ENCODE measurements at places on chromosomes 4 and X.

GRCh38 chr4:134388351-134388750 lies 186.8 kb upstream of the PABPC4L start:
- no peaks in the 10 kb centered on the region for H3K36me3 ChIP-seq
- H3K27me3 ChIP-seq = no peaks in the 10 kb centered on the region
- no peak for DNase-seq
- H3K4me3 ChIP-seq = no peak overlapping the region
- no peak overlapping the region for H3K27ac ChIP-seq
- H3K4me1 ChIP-seq = no peaks in the 10 kb centered on the region

DNA sequence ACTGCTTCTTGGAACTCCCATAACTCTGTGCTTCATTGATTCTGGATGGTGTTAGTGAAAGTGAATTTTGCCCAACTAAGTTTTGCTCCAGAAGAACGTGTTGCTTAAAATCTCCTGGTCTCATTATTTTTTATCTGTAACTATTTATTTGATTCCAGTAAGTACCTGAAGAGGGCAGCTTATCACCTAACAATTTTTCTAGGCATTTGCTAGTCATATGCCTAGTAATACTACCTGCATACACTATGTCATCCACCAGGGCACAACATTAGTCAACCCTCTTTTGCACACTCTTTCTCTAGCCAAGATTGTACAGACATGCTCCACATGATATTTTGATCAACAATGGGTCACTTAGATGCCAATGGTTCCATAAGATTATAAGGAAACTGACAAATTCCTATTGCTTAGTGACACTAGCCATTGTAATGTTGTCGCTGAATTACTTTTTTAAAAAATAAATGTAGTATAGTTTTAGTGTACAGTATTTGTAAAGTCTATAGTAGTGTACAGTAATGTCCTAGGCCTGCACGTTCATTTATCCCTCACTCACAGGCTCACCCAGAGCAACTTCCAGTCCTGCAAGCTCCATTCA lies 499.9 kb upstream of the AADAT start:
- H3K36me3 ChIP-seq = no peaks in the 10 kb centered on the region
- H3K4me3 ChIP-seq = no peak overlapping the region
- no peaks in the 10 kb centered on the region for H3K4me1 ChIP-seq
- H3K27me3 ChIP-seq = no peaks in the 10 kb centered on the region

DNA sequence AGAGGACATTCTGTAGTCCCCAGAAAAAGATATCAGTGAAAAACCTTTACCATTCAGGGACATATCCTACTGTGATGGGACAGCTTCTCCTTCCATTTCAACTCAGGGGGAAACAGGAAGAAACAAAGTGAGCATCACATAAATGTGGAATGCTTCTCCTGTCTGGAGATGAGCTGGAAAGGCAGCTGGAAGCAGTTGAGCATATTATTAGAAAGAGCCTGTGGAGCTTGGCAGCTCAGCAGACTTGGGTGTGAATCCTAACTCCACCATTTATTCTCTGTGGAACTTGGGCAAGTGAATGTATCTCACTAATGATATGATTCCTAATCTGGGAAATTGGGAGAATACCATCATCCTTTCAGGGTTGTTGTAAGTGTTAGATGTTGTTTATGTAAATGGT lies 232.1 kb upstream of the F9 start:
- DNase-seq = no peak
- H3K36me3 ChIP-seq = no peaks in the 10 kb centered on the region
- no peak overlapping the region for H3K4me3 ChIP-seq
- H3K4me1 ChIP-seq = no peaks in the 10 kb centered on the region

DNA sequence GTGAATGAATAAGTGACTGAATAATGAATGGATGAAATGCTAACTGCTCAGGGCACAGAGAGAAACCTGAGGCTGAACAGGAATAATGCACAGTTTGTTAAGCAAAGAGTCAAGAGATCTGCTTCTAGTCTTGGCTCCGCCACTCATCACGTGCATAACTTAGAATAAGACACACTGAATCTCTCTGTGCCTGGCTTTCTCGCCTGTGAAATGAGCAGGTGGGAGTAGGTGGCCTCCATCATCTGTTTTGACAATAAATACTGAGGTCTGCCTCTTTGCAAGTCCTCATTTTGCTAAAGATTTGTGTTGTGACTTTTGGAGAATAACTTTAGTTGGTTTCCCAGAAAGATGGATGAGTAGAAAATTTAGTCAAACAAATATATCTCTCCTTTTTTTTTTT lies 318.0 kb downstream of the FBXW7 start:
- H3K27me3 ChIP-seq = no peaks in the 10 kb centered on the region
- H3K27ac ChIP-seq = no peak overlapping the region
- H3K4me1 ChIP-seq = no peaks in the 10 kb centered on the region
- H3K36me3 ChIP-seq = no peaks in the 10 kb centered on the region
- H3K4me3 ChIP-seq = no peak overlapping the region
- DNase-seq = no peak

- H3K4me1 ChIP-seq = peaks cover 29% of the 10 kb centered on the region
- no peaks in the 10 kb centered on the region for H3K27me3 ChIP-seq
- peak overlapping the region; percentile 84 for H3K27ac ChIP-seq
Observed at GRCh38 chr4:87716371-87717265, 66.5 kb downstream of the DMP1 start.

DNA sequence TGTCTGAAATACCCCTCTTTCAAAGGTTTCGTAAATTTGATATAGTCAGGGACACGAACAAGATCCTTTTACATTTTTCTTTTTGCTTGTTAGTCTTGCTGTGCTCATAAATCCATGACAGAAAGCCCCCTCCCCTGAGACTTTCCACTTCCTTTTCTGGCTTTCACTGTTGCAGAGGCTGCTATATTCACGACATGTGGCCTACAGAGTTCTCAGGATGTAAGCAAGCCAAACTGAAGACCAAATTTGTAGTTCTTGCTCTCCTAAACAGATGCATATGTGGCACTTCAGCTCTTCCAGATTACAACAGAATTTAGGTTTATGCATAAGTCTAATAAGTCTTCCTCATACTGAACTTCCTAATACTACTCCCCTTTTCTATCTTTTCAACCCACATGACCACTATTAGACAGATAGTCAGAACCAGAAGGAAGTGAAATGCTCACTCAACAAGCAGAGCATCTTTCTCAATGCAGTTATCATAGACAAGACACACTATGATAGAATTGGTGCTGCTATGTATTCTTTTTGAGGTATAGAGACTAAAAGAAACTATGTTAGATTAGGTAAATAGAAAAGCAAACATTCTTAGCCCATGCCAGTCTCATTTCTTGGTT lies 15.0 kb downstream of the BTK start:
- H3K27me3 ChIP-seq = no peaks in the 10 kb centered on the region
- H3K27ac ChIP-seq = no peak overlapping the region
- DNase-seq = no peak
- H3K4me3 ChIP-seq = no peak overlapping the region
- H3K36me3 ChIP-seq = no peaks in the 10 kb centered on the region

- no peak overlapping the region for H3K4me3 ChIP-seq
- no peak for DNase-seq
- no peaks in the 10 kb centered on the region for H3K36me3 ChIP-seq
- no peaks in the 10 kb centered on the region for H3K4me1 ChIP-seq
- no peak overlapping the region for H3K27ac ChIP-seq
Observed at GRCh38 chr4:38791010-38791409, 8.2 kb upstream of the TLR10 start.

DNA sequence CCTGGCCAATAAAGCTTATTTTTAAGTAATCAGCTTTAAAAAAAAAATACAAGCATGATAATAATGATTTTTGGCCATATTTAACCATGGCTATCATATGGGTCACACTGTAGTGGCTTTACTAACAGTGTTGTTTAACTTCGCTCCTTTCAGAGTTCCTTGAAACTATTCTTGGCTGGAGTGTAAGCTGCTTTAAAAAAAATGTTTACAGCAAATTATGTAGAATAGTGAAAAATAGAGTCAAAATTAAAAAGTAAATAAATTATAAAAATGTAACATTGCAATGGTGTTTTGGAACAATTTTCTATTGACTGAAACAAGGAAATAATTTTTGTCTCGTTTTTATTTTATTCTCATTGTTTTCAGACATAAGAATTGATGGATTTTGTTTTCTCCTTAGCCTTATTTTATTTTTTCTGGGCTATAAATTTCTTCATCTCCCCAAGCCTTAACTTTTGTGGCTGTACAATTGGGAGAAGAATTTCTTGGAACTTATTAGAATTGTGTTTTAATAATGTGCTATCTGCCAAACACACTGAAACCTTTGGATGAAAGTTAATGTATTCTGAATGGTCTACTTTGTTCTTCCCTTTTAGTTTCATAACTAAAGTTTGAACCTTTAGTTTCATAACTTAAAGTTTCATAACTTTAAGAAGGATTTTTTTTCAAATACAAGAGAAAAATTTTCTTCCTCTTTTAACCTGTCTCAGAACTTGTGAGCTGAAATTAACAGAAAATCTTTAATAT lies 182.0 kb downstream of the ARHGAP24 start:
- no peaks in the 10 kb centered on the region for H3K27me3 ChIP-seq
- H3K27ac ChIP-seq = no peak overlapping the region
- H3K4me1 ChIP-seq = no peaks in the 10 kb centered on the region
- no peak for DNase-seq
- no peaks in the 10 kb centered on the region for H3K36me3 ChIP-seq
- H3K4me3 ChIP-seq = no peak overlapping the region

DNA sequence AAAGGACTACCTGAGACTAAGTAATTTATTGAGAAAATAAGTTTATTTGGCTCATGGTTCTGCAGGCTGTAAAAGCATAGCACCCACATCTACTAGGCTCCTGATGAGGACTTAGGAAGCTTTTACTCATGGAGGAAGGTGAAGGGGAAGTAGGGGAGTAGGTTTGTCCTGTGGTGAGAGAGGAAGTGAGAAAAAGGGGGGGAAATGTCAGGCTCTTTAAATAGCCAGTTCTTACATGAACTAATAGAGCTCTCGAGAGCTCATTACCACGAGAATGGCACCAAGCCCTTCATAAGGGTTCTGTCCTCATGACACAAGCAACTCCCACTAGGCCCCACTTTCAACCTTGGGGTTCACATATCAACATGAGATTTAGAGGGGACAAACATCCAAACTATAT lies 125.5 kb upstream of the NRK start:
- H3K27ac ChIP-seq = no peak overlapping the region
- no peaks in the 10 kb centered on the region for H3K4me1 ChIP-seq
- H3K27me3 ChIP-seq = no peaks in the 10 kb centered on the region
- no peak overlapping the region for H3K4me3 ChIP-seq
- no peak for DNase-seq
- H3K36me3 ChIP-seq = no peaks in the 10 kb centered on the region

GRCh38 chrX:465418-466215 lies 78.9 kb upstream of the PPP2R3B start:
- no peaks in the 10 kb centered on the region for H3K4me1 ChIP-seq
- no peak for DNase-seq
- H3K36me3 ChIP-seq = no peaks in the 10 kb centered on the region
- no peaks in the 10 kb centered on the region for H3K27me3 ChIP-seq
- no peak overlapping the region for H3K27ac ChIP-seq

- DNase-seq = no peak
- H3K27me3 ChIP-seq = no peaks in the 10 kb centered on the region
- no peak overlapping the region for H3K27ac ChIP-seq
- H3K36me3 ChIP-seq = no peaks in the 10 kb centered on the region
- no peaks in the 10 kb centered on the region for H3K4me1 ChIP-seq
Observed at GRCh38 chrX:41478381-41478911, 31.3 kb downstream of the NYX start.

- no peaks in the 10 kb centered on the region for H3K36me3 ChIP-seq
- no peak overlapping the region for H3K27ac ChIP-seq
- no peak overlapping the region for H3K4me3 ChIP-seq
- no peaks in the 10 kb centered on the region for H3K4me1 ChIP-seq
- no peak for DNase-seq
Observed at GRCh38 chr4:81039351-81039972, 9.0 kb downstream of the BMP3 start.

- peaks cover 68% of the 10 kb centered on the region for H3K27me3 ChIP-seq
- no peak within 1 kb of the TSS for H3K27ac ChIP-seq
- H3K4me1 ChIP-seq = peaks cover 4% of the 10 kb centered on the region
Observed at GRCh38 chr4:5893004-5893580, at the start of gene CRMP1. TSS of gene CRMP1 (minus strand) at chr4:5893086. CDS start at chr4:5892969, 117 bp downstream.

GRCh38 chr4:181593703-181594102 lies 649.5 kb upstream of the TENM3 start:
- DNase-seq = no peak
- no peaks in the 10 kb centered on the region for H3K4me1 ChIP-seq
- H3K36me3 ChIP-seq = no peaks in the 10 kb centered on the region
- H3K27ac ChIP-seq = no peak overlapping the region
- no peak overlapping the region for H3K4me3 ChIP-seq

DNA sequence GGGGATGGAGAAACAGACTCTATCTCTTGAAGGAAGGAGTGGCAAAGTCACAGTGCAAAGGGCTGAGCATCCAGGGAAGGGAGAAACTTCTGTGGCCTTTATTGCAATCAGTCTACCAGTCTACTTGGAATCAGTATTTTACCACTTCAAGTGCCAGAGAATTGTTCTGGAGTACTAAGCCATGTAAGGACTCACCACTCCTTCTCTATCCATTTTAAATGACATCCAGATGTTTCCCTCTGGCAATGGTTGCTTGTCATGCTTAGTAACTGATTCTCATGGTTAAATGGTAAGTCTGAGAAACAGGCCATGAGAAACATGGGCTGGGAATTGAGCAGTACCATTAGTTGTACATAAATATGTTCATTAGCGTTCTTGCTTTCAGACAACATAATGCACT lies 21.1 kb upstream of the SMIM10 start:
- no peak overlapping the region for H3K4me3 ChIP-seq
- H3K4me1 ChIP-seq = no peaks in the 10 kb centered on the region
- no peak for DNase-seq
- no peaks in the 10 kb centered on the region for H3K36me3 ChIP-seq
- H3K27ac ChIP-seq = no peak overlapping the region

DNA sequence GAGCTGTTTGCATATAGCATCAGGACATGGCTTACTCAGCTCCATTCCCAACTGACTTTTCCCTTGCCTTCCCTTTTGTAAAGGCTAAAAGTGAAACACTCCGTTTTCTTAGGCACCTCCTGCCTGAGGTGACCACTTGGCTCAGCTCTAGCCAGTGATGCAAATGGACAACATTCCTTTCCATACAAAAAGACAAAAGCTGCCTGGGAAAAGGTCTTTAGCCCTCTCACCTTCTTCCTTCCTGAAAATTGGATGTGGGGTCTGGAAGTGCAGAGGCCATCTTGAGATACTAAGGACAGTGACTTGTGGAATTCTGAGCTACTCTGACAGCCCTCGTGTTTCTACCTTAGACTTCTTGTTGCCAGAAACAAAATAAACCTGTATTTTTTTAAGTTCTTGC lies 27.7 kb upstream of the SFRP2 start:
- H3K4me3 ChIP-seq = no peak overlapping the region
- H3K36me3 ChIP-seq = no peaks in the 10 kb centered on the region
- no peak overlapping the region for H3K27ac ChIP-seq
- no peak for DNase-seq
- H3K27me3 ChIP-seq = peaks cover 3% of the 10 kb centered on the region
- H3K4me1 ChIP-seq = no peaks in the 10 kb centered on the region

All from heart left ventricle (tissue), 16 donors.